HS-27A (cell line): ENCODE measurements at places on chromosomes 16 and 17.

GRCh38 chr17:39673335-39674081 lies 5.3 kb downstream of the PNMT start:
- DNase-seq: no peak

DNA sequence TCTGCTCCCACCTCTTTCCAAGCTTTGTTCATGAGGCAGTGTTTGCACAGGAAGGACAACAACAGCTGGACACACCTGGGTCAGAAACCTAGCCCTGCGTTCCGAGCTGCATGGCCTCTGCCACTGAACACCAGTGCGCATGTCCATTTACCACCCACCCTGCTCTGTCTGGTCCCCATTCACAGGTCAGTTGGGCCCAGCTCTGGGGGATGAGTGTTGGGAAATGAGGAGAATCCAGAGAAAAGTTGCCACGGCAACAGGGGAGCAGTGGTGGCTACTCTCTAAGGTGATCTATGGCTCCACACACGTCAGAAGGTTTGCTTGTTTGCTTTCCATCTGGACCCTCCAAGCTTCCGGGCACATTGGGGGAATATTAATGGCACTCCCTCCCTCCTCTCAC lies 70.4 kb upstream of the ASIC2 start:
- DNase-seq: no peak

DNA sequence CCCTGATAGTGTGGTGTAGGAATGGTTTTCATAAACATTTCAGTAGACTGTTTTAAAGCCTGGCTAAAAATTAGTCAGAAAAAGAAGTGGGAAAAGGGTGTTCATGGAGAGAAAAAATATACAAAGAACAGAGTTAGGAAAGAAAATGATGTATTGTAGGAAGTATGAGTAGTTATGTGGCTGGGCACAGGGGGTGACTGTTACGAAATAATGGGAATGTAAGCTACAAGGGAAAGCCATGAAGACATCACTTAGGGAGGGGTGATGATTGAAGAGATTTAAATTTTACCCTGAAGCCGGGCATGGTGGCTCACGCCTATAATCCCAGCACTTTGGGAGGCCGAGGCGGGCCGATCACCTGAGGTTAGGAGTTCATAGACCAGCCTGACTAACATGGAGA lies 55.3 kb downstream of the NUP88 start:
- DNase-seq: no peak

DNA sequence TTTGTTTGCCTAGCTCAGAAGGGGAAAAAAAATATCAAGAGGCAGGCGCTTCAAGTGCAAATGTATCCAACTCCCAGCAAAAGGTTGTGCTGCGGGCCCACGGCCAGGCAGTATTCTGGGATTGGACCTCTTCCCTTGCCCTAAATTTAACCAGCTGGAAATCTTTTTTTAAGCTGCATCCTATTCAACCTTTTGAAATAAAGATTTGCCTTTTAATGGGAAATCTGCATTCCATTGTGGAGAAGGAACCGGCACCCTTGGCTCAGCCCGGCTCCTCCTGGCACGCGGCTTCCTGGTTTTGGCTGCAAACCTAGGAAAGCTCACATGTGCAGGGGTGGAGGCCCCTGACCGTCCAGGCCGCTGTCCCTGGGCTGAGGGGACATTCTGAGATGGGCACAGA lies 38.8 kb upstream of the ENPP7 start:
- DNase-seq: no peak

DNA sequence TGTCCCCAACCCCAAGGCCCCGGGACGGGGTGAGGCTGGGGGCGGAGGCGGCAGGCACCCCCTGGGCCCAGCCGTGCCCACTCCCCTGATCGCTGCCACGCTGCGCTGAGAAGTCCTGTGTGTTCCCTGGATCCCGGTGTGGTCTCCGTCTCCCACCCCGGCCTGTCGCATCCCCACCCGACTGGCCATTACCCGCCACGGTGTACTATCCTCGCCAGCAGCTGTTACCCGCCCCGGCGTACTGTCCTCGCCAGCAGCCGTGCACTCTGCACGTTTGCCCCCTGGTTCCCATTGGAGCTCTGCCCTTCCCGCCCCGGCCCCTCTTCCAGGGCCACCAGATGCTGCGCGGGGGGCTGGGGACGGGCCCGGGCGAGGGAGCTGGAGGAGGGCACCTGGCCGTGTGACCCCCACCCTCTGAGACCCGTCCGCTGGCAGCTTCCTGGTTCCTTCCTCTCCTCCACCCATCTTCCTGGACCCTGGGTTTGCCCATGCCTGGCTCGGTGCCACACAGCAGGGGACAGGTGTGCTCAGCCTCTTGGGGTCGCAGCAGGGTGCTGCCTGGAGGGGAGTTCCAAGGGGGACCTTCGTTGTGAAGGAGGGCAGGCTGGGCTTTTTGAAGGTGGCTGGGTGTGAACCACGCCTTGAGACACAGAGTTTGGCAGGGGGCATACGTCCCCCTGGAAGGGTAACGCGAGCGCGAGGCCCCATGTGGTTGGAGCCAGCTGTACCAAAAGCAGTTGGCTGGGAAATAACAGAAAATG lies 19.7 kb downstream of the BAHCC1 start:
- DNase-seq: no peak

- no peak for DNase-seq
These were observed 13.4 kb downstream of the SMIM5 start for GRCh38 chr17:75646638-75646992.

- peak; percentile 88 for DNase-seq
These were observed 658 bp downstream of the TNFRSF12A start for GRCh38 chr16:3020604-3021448.

- no peak for DNase-seq
These were observed 55.6 kb upstream of the ALOX12 start for GRCh38 chr17:6940186-6940649.

DNA sequence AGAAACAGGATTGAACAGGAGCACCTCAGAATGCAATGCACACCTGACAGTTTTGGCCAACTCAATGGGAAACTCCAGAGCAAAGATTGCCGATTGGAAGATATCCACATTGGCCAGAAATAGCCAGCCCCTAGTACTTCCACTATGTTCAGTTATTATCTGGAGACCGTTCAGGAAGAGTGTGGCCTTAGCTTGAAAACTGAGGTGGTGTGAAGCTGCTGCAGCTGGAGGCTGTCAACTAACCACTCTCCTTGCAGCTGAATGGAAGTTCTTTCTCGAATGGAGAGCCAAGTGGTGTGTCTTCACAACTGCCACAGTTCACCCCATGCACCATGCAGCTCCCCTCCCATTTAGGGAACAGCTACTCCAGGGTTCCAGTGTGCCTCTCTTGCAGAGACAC lies 61.9 kb upstream of the DHX40 start:
- no peak for DNase-seq

DNA sequence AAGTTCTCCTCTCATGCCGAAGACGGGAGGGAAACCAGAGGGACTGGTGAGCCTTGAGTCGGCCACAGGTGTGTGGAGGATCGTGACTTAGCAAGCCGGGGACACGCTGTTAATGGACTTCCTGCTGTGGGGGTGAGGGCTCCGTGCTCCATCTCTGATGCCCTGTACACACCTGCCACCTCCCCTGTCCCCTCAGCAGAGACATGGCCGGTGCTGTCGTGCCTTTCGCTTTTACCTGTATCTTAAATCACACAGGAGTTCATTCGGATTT lies 75.9 kb upstream of the ZNF750 start:
- DNase-seq: no peak

GRCh38 chr16:11350921-11351335 lies 5.7 kb downstream of the RMI2 start:
- DNase-seq: no peak

- no peak for DNase-seq
These were observed 10.3 kb upstream of the ZFHX3 start for GRCh38 chr16:73058221-73058615.

GRCh38 chr16:28609631-28610594 lies at the start of gene SULT1A1:
Gene SULT1A1, minus strand, starts transcription at chr16:28610044. Its CDS starts 1,189 bp downstream, at chr16:28608855.
- no peak for DNase-seq

GRCh38 chr17:63946440-63947363 lies 14.6 kb upstream of the CD79B start:
- no peak for DNase-seq

DNA sequence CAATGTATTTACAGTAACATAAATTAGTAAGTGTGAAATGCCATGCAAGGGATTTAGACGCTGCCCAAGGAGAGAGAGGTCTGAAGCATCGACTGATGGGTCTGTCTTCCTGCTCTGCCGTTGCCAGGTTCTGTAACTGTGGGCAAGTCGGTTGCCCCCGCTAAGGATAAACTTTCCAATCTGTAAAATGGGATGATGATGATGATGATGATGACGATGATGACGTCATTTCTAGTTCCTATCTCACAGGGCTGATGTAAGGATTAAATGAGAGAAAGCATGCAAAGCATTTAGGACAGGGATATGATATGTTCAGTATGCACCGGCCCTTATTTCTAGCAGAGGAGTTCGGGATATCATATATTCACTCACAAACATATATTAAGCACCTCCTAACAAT lies 54.8 kb downstream of the C17orf67 start:
- DNase-seq: no peak

- DNase-seq: no peak
These were observed 75.8 kb downstream of the MRC2 start for GRCh38 chr17:62703261-62703775.

- no peak for DNase-seq
These were observed 1.5 kb upstream of the NHERF1 start for GRCh38 chr17:74746922-74747321.

DNA sequence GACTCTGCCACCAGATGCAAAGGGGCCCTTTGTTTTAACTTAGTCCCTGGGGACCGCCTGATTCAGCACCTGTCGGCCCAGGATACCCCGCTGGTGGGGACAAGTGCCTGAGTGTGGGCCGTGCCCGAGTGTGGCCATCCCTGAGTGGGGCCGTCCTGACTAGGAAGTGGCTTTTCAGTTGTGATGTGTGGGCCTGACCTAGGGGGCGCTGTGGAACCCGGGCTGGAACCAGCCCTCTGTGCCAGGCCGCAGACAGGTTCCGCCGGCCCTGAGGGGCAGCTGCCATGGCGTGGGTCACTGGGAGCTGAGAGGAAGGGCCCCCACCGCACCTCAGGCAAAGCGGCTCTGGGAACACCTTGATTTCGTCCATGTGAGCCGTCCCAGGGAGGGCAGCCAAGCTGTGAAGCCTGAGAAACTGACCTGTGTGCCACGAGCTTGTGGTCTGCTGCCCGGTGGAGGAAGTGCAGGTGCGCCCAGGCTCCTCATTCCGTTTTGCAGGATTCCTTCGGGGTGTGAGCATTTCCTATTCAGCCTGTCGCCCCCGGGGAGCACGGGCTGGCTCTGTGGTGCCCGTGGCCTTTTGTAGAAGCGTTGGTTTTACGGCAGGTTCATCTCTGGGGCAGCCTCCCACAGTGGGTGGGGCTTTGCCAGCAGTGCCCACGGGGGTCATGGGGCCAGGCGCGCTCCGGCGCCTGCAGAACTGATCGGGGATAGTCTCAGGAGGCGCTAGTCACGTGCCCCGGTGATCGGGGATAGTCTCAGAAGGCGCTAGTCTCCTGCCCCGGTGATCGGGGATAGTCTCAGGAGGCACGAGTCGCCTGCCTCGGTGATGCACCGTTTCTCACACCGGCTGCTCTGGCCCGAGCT lies 5.3 kb downstream of the RPL13 start:
- DNase-seq: no peak

- DNase-seq: no peak
These were observed 12.5 kb upstream of the DRC7 start for GRCh38 chr16:57681950-57682728.

- DNase-seq: peak; percentile 72
These were observed 41.8 kb upstream of the ARL4D start for GRCh38 chr17:43356999-43357398.

DNA sequence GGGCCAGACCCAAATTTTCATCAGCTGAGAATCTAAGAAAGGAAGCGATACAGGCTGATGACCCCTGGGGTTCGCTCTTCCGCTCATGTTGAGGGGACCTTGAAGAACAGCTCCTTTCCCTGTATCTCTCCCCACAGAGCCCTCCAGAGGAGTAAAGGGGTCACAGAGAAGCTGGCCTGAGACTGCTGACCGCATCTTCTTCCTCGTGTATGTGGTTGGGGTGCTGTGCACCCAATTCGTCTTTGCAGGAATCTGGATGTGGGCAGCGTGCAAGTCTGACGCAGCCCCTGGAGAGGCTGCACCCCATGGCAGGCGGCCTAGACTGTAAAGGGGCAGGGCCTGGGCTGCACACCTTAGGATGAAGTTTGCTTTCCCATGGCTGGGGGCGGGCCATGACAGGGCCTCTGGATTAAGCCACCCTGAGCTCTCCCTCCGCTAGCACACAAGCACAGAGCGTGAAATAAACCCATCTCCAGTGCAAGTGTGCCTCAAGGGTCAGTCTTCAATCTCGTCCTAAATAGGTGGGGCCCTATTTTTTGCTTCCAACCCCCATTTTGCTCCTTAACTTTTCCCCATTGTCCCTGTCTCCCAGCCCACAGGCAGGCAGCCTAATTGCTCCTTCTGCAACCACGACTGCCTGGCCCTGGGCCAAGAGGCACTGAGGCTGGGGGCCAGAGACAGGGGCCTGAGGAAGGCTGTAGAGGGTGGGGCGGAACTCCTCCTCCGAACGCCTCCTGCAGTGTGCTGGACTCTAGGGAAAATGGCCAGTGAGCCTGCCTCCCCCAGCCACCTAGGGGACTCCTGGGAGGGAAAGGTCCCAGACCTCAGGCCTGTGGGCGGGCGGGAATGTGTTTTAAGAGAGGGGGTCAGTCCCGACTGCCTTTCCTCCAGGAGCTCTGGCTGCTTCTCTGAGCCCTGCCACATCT lies 3.6 kb downstream of the ZACN start:
- DNase-seq: no peak

- no peak for DNase-seq
These were observed 772 bp upstream of the CHCT1 start for GRCh38 chr17:60421273-60422161.

DNA sequence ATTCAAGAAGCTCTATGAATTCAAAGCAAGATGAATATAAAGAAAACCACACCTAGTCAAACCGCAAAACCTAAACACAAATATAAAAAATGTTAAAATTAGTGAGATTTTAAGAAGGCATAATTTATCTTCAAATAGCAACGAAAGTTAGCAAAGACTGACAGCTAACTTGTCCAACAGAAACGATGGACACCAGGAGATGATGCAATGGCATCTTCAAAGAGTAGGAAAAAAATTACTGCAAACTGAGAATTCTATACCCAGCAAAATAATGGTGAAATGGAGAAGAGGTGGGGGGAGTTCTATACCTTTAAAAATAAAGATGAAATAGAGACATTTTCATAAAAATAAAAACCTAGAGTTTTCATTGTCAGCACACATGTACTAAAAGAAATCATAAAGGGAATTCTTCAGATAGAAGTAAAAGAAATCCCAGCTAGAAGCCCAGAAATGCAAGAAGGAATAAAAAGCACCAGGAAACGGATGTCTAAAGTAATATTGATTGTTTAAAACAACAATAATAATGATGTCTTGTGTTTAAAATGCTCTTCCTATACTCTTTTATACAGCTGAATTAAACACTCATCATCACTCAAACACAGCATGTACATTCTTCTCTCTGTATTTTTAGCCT lies 24.6 kb upstream of the TANC2 start:
- DNase-seq: no peak

- DNase-seq: no peak
These were observed 263.9 kb downstream of the C16orf95 start for GRCh38 chr16:87053016-87053982.

GRCh38 chr16:2253293-2253692 lies 1.9 kb upstream of the ECI1 start:
- no peak for DNase-seq

GRCh38 chr16:75244844-75245758 lies 6.3 kb downstream of the BCAR1 start:
- peak; percentile 99 for DNase-seq
